ENCODE measurements at places on chromosomes 5 and 9. TPM values are rescaled to one million over a fixed set of nuclear protein-coding genes. Genes with fewer than 3 reads are reported as not detected.
A peak's percentile ranks its signal among the peaks of the same experiment; 100 is the strongest.

HNRNPA0 gene
- polyA plus RNA-seq: 13.4 TPM

CKMT2 gene
- not detected for polyA plus RNA-seq

MACROH2A1 gene
- 74.1 TPM for polyA plus RNA-seq

TMEM171 gene
- polyA plus RNA-seq: 9.1 TPM

CD14 gene
- polyA plus RNA-seq: 3.7 TPM

C1QTNF3 gene
- polyA plus RNA-seq: 1.3 TPM

DNA sequence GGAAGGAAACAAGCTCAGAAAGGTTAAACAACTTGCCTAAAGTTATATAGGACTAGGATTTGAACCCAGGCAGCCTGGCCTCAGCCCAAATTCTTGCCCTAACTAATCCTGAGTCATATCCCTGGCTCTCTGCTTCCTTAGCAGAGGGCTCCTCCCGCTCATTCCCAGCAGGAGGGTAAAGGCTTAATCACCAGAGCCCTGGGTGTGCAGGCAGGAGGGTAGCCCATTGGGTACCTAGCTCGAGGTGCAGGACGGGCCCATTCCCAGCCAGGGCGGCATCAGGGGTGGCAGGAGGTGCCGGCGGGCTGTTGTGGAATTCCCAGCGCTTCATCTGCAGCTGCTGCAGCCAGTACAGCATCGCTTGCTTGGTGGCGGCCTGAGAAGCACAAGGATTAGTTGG, 3.9 kb downstream of the TBC1D2 start:
- H3K4me1 ChIP-seq: peaks cover 31% of the 10 kb centered on the region
- DNase-seq: peak; percentile 43
- no peaks in the 10 kb centered on the region for H3K36me3 ChIP-seq
- no peak overlapping the region for H3K4me3 ChIP-seq
- no peaks in the 10 kb centered on the region for H3K27me3 ChIP-seq

DNA sequence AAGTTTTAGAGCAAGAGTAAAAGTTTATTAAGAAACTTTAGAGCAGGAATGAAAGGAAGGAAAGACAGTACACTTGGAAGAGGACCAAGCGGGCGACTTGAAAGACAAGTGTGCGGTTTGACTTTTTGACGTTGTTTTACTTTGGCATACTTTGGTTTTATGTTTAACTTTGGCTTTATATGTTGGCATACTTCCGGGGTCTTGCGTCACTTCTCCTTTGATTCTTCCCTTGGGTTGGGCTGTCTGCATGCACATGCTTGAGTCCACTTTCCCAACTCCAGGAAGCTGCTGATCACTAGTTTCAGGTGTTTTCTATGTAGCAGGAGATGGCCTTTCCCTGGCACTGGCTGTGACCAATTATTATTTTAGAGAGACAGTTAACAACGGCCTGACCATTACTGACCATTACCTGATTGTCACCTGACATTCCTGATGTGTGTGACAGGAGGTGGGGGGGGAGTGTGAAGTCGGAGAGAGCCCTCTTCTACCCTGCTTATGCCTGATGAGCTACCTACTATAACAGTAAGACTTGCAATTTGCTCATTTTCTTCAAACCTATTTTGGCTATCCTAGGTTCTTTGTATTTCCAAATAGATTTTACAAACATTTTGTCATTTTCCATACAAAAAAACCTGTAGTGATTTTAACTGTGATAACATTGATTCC, 45.5 kb downstream of the TNFSF8 start:
- DNase-seq: no peak
- H3K4me1 ChIP-seq: peaks cover 9% of the 10 kb centered on the region
- H3K27me3 ChIP-seq: no peaks in the 10 kb centered on the region

DNA sequence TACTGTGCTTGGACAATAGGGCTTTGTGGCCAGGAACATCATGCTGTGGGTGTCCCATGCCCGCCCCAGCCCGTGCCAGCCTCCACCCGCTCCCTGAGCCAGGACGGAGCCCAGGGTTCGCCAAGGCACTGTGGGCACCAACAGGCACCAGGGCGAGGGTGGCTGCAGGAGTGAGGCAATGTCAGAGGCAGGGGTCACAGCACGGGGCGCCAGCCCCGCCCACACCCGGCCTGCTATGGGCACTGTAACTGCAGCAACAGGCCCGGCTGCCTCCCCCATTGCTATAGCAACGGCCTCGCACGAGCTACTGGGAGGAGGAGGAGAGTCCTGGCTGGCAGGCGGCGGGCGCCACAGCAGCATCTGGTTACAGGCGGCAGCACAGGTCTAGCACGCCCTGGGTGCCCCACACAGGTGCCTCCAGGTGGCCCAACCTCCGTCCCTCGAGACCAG, 2.5 kb downstream of the ABCA2 start:
- no peak overlapping the region for H3K27ac ChIP-seq
- no peaks in the 10 kb centered on the region for H3K27me3 ChIP-seq
- H3K4me1 ChIP-seq: peaks cover 12% of the 10 kb centered on the region
- H3K36me3 ChIP-seq: no peaks in the 10 kb centered on the region

- H3K36me3 ChIP-seq: no peaks in the 10 kb centered on the region
- no peak overlapping the region for H3K27ac ChIP-seq
- H3K4me3 ChIP-seq: no peak overlapping the region
- no peaks in the 10 kb centered on the region for H3K27me3 ChIP-seq
- DNase-seq: no peak
- no peaks in the 10 kb centered on the region for H3K4me1 ChIP-seq
These were observed 106.2 kb upstream of the SLC24A2 start for GRCh38 chr9:19895006-19895405.

GRCh38 chr9:8680157-8680556, 880.6 kb upstream of the DMAC1 start:
- H3K27me3 ChIP-seq: no peaks in the 10 kb centered on the region
- no peaks in the 10 kb centered on the region for H3K4me1 ChIP-seq
- DNase-seq: no peak
- H3K36me3 ChIP-seq: no peaks in the 10 kb centered on the region
- H3K4me3 ChIP-seq: no peak overlapping the region
- no peak overlapping the region for H3K27ac ChIP-seq

GRCh38 chr9:98034593-98035546, 21.7 kb upstream of the NANS start:
- H3K27ac ChIP-seq: peak overlapping the region; percentile 65
- no peaks in the 10 kb centered on the region for H3K27me3 ChIP-seq
- H3K4me1 ChIP-seq: peaks cover 13% of the 10 kb centered on the region
